ENCODE measurements at places on chromosomes 2 and 18. TPM values are rescaled to one million over a fixed set of nuclear protein-coding genes. Genes with fewer than 3 reads are reported as not detected.

Gene TPGS2
- 119 TPM for total RNA-seq

DNA sequence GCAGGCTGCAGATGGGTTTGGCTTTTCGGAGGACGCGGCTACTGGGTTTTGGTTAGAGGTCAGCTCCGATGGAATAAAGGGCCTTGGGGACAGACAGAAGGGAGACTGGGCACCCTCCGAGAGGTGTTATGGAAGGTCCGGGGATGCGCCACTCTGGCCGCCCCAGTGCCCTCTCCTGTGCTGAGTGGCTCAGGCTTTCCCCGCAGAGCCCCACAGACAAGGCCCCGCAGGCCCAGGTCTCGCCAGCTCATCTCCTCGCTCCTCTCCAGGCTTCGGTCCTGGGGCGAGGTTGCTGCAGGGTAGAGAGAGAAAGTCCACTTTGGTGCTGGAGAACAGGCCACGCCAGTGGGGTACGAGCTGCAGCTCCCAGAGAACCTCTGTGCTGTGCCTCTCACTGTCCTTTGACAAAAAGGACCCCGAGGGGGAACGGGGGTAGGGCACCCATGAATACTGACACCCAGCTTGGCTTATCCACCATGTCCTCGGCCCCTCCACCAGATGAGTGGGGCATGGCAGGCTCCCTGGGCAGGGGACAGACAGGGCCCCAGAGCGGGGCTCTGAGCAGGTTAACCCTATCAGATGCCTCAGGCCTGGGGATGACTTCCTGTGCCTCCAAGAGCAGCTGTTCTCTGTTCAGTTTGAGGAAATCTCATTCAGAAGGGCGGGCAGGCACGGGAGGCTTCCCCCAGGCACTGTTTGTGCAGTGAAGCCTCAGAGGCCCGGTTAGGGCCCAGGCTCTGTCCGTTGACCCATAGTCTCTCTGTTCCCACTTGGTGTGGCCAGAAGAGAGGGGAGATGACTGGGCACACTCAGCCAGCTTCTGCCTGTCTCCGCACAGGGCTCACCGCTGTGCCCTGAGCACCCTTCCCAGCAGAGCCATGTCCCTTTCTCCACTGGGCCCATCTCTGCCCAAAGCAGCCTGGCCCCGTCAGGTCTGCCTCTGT, 15.7 kb upstream of the CNNM3 start:
- no peak for DNase-seq

DNA sequence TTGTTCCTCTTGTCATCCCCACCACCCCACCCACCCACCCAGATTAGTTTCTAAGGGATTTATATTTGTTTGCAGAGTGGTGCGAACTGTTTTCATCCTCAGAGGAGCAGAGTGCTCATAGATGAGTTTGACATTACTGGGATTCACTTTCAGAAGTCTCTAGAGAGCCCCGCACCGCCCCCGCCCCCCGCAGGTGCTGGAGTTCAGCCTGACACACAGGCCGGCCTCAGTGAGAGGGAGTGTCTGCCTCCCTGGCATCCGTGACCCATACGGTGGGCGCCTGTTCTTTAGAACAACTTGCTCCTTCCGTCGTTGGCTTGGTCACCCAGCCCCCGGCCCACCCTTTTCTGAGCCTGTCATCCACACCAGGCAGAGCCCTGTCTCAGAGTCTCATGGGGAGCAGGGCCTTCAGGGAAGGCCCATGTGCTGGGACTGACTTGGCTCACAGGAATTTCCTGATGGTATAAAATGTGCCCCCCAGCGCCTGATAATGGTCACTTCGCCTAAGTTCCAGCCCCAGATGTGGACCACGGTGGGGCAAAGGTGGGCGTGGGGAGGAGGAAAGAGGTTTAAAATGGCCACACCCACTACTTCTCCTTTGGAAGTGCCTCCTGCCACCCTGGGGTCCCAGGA, 44.3 kb downstream of the HPCAL1 start:
- DNase-seq = no peak

Gene OSBPL1A
- 0.68 TPM for total RNA-seq

DNA sequence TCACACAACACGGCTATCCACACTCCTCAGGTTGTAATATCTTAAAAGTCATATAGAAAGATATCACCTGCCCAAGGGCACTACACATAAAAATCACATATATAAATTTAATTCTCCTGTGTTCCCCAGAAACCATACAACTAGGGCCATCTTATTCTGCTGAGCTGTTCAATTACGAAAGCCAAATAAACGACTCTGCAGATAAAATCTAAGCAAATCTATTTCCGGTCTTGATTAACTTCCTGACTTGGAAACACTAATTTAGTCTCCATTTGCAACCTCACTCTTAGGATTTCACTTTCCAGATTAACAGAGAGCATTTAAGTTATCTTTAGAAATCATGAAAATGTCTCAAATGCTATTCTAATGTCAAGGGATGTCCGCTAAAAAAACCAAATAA, 23.9 kb upstream of the STK17B start:
- DNase-seq = no peak

DNA sequence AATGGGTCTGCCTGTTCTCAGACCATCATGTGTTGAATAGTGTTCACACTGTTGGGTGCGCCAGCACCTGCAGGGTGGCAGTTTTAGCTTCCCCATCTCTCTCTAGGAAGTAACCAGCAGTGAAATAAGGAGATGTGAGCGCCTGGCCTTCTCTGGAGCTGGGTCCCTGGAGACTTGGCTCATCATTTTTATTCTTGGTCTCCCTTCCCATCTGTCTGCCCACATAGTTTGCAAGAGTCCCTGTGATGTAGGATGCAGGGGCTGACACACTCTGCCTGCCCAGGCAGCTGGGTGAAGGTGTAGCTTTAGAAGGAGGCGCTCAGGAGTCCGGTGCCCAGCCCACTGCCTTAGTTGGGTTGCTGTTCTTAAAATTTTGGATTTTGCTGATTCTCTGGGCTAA, 172.2 kb downstream of the LDLRAD4 start:
- no peak for DNase-seq

Gene CGREF1
- total RNA-seq = 1.1 TPM

Gene HNMT
- not detected for total RNA-seq

- DNase-seq = no peak
Measured at GRCh38 chr18:65235966-65236624, 514.7 kb upstream of the CDH7 start.

- no peak for DNase-seq
Measured at GRCh38 chr2:18119883-18120282, 241.4 kb downstream of the KCNS3 start.

DNA sequence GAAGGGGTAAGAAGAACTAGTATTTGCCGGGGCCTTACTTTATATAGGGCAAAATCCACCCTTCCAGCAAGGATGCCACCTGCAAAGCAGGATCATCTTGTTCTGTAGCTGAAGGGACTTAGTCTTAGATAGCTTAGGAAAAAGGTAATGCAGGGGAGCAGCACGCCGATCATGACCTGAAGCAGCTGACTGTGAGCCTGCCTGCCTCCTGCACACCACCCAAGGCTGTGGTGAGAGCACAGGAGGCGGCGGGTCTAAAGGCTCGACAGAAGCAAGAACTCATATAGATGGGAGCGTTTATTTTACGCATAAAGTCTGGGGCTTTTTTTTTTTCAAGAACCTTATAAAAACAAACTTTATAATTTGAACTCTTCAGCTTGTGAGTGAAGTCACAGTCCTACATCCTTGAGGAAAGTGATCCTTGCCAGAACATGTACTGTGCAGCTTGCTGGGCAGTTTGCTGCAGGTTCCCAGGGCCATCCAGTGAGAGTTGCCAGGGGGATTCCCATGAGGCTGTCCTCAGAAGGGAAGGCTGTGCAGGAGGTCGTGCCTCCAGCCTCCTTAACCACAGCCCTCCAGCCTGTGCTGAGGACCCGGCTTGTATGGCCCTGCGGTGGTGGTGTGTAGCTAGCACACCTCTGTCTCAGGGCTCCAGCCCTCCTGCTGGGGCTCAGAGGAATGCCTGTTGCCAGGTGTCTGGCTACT, 92.1 kb downstream of the RNF144A start:
- no peak for DNase-seq

DNA sequence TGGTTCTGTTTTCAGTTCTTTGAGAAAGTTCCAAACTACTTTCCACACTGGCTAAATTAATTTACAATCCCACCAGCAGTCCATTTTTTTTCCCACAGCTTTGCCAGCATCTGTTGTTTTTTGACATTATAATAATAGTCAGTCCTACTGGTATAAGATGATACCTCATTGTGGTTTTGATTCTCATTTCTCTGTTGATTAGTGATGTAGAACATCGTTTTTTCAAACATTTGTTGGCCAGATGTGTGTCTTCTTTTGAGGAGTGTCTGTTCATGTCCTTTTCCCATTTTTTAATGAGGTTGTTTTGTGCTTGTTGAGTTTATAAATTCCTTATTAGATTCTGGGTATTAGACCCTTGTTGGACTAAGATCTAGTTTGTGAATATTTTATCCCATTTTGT, 376.8 kb upstream of the NT5C1B start:
- DNase-seq = no peak

DNA sequence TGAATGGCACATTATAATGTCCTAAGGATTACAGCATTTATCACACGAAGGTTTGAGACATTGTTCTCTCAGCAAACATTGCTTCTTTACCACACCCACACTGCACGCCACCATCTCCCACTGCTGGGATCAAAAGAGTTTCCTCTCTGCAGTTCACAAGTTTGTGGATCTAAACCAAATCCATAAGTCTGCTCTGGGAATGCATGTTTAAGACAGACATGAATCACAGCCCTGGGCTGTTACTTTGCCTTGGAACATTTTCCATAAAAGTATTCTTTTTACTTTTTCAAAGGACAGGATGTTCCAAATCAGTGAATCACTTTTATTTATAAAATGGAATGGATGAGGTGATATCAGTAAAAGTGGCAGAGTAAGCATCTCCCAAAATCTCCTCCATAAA, 36.1 kb downstream of the STPG4 start:
- no peak for DNase-seq

Gene LONRF2
- 0.15 TPM for total RNA-seq

DNA sequence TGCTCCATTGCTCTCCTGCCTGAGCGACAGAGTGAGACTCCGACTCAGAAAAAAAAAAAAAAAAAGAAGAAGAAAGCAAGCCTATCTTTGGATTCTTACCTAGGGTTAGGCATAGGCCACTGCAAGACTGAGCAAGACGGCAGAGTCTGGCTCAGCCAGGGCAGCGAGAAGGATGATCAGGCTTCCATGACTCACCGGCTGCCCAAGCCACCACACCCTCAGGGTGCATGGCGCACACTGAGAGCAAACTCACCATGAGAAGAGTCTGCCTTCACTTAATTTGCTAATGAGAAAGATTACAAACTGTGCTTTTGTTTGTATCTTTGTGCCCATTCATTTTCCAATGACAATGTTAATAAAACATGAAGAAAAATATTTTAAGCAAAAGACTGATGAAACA, 8.2 kb downstream of the FAM110C start:
- DNase-seq = no peak

DNA sequence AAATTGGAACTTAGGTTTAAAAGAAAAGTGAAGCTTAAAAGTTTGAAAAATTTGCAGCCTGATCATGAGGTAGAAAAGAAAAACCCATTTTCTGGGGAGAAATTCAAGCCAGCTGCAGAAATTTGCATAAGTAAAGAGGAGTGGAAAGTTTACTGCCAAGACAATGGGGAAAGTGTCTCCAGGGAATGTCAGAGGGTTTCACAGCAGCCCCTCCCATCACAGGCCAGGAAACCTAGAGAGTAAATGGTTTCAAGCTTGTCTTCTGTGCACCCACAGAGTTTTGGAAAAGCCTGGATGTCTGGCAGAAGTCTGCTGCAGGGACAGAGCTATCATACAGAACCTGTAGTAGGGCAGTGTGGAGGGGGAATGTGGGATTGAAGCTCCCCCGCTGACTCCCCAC, 254.0 kb upstream of the FSIP2 start:
- no peak for DNase-seq

- DNase-seq = no peak
Measured at GRCh38 chr2:159637240-159637639, 20.9 kb upstream of the BAZ2B start.

DNA sequence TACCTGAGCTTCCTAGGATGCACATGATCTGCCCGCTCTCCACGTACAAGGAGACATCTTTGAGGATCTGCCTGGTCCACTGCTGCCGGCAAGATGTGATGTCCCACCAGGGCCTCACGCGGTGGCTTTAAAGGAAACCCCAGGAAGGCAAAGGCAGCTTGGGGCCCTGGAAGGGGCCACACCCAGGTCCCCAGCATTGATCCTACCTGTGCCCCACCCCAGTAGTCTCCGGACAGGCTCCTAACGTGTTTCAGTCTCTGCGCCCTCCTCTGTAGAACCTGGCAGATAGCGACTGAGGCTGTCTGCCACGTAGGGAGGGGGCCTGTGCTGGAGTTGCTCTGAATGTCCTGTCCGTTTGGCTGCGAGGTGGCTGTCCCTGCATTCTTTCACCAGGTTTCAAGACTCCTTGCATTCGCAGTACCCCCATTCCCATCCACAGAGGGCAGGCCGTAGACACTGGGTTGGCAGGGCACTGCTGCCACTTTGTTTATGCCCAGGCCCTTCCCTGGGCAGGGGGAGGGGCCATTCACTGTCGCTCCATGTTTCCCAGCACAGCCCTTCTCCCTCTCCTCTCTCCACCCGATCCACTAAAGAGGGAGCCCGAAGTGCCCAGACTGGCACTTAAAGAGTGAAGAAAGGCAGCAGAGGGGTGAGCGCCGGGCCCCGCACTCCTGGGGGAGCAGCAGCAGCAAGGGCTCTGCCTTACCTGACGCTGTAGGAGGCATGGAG, 644 bp downstream of the ABCG5 start:
- DNase-seq = peak; percentile 31

DNA sequence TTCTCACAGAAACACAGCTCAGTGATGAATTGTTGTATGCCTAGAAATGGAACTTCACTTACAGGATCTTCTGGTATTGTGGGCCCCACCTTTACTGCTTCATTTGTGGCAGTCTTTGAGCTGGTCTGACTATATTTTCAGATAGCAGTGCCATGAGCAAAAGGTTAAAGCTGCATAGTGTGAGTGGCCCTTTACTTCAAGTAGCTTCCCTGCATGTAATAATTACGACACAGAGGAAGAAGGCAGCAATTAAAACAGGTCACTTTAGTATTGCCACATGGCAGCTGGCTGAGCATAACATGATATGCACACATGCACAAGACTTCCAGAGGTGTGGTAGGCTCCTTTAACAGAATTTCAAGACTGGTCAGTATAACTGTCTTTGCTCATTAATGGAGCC, 426.3 kb upstream of the ZEB2 start:
- no peak for DNase-seq

DNA sequence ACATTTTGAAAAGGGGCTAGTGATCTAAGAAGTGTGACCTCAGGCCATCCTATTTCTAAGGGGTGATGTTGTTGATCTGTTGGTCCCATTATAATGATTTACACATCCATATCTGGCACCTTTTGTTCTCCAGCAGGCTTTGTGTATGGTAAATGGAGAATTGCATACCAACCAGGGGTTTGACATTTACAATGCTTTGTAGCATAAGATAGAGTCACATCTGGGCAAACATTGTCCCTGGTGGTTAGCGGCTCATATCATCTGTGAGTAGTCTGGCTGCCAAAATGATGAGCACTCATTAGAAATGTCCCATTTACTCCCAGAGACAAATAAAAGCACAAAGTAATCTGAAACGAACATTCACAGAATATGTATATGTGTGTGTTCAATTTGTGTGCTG, 1775.5 kb upstream of the CELF4 start:
- no peak for DNase-seq

All from activated CD8-positive, alpha-beta memory T cell treated with anti-CD3 and anti-CD28 coated beads, Interleukin-2, amount 10 ng/mL, durations not matched to agents 7 days and 5 days (primary cell).